ENCODE measurements at places on chromosomes 4 and X.

DNA sequence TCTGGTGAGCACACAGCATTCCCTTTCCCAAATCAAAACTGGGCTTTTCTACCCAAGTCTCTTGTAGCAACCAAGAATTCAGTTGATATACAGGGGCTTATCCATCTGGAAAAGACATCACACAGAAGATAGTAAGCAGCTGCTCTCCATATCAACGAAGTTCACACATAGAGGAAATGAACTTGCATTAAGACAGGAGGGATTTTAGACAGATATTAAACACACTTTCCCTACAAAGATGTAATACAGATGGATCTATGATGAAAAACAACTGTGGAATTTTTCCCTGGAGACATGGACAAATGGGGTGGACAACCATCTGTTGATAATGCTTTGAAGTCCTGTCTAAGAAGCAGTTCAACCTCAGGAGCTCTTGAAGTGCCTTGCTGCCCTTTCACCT, 9.8 kb upstream of the PDE5A start:
- DNase-seq, result no peak

- DNase-seq, result no peak
Observed at GRCh38 chrX:17298564-17298963, 76.4 kb upstream of the NHS start.

DNA sequence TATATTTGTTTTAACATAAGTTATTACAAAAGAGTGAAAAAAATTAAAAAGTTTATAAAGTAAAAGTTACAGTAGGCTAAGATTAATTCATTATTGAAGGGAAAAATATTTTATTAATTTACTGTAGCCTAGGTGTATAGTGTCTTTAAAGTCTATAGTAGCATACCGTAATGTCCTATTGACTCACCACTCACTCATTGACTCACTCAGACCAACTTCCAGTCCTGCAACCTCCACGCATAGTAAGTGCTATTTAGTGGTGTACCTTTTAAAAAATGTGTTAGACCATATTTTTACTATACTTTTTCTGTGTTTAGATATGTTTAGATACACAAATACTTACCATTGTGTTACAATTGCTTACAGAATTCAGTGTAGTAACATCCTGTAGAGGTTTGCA, 841.1 kb downstream of the CENPC start:
- no peak for DNase-seq

GRCh38 chr4:21780148-21780547, 168.4 kb downstream of the KCNIP4 start:
- no peak for DNase-seq

GRCh38 chr4:78592088-78592783, 40.7 kb downstream of the ANXA3 start:
- DNase-seq, result no peak

DNA sequence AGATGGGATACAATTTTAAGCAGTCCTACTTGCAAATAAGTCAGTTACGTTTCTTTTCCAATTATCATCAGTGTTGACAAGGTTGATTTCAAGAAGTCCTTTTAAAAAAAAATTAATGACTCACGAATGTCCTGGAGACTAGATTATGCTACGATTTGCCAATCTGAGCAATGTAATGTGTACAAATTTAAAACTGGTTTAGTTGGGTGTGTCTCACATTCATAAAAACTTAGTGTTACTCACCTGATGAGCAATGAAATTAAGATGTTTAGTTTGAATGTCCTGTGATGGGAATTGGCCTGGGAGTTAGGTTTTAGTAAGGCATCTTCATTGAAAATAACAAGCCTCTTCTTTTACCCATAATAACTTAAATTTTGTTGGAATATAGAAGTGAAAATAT, 136.7 kb upstream of the POF1B start:
- no peak for DNase-seq

- no peak for DNase-seq
Observed at GRCh38 chr4:1170976-1171310, 1.4 kb downstream of the SPON2 start.

DNA sequence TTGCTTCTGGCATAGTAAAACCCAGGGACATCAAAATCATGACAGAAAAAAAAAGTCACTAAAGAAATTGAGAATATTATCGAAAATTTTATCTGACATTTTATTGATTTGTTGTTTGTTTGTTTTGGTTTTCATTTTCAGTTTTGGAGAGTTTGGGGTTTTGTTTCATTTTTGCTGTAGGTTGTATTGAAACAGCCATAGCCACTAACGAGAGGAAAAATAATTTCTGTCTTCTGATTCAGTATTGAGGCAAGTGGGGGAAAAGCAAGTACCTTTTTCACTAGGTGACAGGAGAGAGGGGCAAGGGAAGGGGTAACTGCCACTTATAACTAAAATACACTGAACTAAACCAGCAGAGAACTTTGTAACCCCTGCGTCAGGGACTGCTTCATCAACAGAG, 392.8 kb upstream of the NDST3 start:
- no peak for DNase-seq

- DNase-seq, result peak; percentile 68
Observed at GRCh38 chrX:154378059-154378798, 866 bp upstream of the EMD start.

Measured in cortex of kidney (tissue), 1 donor.